Psoas muscle (tissue), 8 donors: ENCODE measurements at places on chromosomes 7 and 10. TPM values are rescaled to one million over a fixed set of nuclear protein-coding genes. Genes with fewer than 3 reads are reported as not detected.

DNA sequence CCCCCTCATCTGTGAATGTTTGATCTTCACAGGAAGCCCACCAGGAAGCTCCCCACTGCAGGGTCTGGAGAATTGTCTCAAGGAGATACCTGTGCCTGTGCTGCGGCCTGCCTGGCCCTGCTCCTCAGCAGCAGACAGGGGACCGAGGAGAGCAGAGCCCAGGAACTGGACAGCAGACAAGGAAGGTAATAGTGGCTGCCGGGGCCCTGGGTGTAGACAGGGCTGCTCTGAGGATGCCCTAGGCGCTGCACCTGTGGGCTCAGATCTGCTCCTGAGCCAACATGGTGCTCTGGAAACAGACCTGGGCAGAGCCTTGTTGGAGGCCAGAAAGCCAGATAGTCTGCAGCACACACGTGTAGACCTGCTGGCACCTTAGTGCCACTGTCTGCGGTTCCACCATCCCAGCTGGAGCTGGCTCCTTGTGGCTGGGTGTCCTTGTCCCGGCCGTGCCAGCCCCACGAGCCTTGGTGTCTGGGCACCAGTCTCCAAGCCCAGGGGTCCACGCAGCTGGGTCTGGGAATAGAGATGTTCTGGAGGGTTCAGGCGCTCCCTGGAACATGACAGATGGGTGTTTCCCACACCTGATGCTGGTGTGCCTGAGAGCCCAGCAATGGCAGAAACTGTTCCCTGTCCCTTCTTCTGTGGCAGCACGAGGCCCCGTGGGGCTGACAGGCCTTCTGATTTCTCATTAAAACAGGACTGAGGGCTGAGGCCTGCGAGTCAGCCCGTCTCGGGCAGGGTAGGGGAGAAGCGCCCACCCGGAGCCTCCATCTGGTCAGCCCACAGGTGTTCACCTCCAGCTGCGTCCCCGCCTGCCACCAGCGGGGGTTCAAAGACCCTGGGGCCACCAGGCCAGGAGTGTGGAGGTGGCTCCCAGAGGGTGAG, 44.7 kb downstream of the ZNF467 start:
- DNase-seq: peak; percentile 47

Gene STEAP4
- 8.5 TPM for polyA plus RNA-seq

Gene SPDYE2
- polyA plus RNA-seq: 0.10 TPM

GRCh38 chr7:146486519-146486918, 369.9 kb downstream of the CNTNAP2 start:
- DNase-seq: no peak

- no peak for DNase-seq
These were observed 6.2 kb upstream of the TMEM243 start for GRCh38 chr7:87225696-87226095.

DNA sequence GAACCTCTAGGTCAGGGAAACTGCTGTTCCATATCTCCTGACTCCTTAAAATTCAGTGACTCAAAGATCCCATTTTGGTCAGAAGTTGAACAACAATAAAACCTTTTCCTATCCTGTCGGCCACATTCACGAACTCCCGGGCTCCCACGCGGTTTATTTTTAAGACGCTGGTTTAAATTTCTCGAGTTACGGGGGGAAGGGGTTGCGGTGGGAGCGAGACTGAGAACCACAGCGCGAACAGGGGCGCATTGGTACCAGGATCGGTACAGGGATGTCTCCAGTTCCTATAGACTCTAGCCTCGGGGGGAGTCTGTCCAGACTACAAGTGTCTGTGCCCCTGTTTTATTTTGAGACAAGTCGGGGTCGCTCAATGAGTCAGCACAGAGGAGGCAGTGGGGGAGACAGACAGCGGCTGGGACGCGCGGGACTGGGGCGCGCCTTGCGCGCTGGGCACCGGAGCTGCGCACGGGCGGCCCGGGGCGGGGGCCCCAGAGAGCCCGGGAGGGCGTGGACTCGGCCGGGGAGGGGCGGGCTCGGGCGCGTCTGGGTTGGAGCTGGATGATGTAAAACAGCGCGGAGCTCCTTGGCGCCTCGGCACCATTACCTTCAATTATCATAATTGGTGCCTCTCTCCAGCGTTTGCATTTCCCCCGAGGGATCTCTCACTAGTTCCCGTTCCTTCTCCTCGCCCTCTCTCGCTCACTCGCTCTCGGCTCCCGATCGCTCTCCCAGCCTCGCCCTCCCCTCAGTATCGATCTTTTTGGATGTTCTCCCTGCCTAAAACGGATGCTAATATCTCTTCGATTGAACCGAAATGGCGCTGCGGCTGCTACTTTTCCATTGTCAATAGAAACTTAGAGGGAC, 8.7 kb upstream of the BAMBI start:
- DNase-seq: peak; percentile 51

GRCh38 chr10:26460736-26461135, 22.6 kb downstream of the APBB1IP start:
- DNase-seq: no peak

- peak; percentile 83 for DNase-seq
These were observed 174.4 kb upstream of the LYZL2 start for GRCh38 chr10:30803892-30804322.

DNA sequence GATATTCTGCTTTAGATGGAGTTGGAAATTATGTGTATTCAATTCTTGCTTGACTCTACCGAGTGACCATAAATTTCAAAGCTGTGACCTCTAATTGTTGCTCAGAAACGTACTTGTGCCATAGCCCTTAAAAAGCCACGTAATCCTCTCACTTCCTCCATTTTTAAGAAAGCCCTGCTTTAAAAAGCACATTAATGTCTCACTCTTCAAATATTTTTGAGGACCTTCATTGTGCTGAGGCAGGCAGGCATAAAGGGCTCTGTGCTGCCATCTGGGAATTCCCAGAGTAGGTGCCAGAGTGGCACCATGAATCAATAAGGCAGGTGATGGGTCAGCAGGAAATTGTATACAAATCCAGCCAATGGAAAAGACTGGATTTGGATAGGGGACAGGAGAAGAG, 97.7 kb upstream of the FAM204A start:
- DNase-seq: no peak

GRCh38 chr7:143210541-143210940, 11.3 kb upstream of the TAS2R40 start:
- no peak for DNase-seq

GRCh38 chr10:129004398-129004797, 462.6 kb upstream of the MGMT start:
- DNase-seq: no peak
